ENCODE measurements at places on chromosomes 11 and 22.
A peak's percentile ranks its signal among the peaks of the same experiment; 100 is the strongest.

DNA sequence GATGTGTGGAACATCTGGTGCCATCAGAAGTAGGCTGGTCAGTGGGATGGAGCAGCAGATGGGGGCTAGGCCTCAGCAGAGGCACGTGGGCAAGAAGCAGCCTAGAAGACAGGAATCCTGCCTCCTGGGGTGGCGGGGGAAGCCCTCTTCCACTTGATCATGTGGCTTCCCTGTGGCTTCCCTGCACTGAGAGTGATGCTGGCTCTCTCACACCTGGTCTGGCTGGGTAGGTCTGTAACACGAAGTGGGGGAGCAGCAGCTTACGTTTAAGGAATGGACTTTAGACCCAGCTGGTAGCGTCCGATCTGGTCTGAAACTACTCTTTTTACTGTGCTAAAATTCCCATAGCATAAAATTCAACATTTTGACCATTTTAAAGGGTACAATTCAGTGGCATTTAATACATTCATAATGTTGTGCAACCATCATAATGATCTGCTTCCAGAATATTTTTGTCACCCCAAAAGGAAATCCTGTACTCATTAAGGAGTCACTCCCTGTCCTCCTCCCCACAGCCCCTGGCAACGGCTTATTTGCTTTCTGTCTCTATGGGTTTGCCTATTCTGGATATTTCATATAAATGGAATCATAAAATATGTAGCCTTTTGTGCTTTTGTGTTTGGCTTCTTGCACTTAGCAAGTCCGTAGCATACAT, 21.7 kb downstream of the PTPN5 start:
- DNase-seq = no peak

- DNase-seq = no peak
Measured at GRCh38 chr11:11789735-11790369, 51.9 kb upstream of the USP47 start.

- no peak for DNase-seq
Measured at GRCh38 chr11:35598254-35599125, 19.8 kb upstream of the FJX1 start.

DNA sequence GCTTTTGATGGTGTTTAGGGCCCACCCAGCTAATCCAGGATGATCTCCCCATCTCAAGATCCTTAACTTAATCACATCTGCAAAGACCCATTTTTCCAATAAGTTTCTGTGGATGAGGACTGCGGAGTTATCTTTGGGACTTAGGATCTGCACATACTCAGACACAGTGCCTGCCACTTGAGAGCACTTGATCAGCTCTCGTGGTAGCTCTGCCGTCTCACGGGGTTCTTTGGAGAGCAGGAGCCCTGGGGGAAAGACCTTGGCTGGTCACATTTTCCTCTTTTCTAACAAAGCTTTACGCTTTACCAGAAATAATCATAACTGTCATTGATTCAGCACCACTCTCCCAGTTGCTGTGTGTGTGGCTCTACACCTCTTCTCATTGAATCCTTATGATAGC, 6.1 kb downstream of the HEPHL1 start:
- no peak for DNase-seq

- DNase-seq = no peak
Measured at GRCh38 chr11:60878245-60879101, 11.1 kb downstream of the ZP1 start.

DNA sequence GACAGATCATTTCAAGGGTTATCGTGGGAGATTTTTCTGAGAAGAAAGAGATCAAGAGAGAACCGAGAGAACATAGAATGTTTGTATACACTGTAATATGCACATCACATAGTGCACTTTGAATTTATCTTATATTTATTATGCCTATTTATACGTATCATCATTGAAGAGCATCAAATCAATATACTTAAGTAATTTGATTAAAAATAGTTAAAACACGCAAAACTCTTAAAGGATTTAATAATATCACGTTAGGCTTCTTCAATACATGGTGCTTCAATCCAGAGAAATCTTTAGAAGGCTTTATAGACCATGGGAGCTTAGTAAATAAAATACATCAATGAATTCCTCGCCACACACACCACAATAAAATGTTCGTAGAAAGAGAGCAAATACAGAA, 139.5 kb upstream of the C11orf58 start:
- DNase-seq = no peak

- no peak for DNase-seq
Measured at GRCh38 chr22:17266251-17266971, 47.2 kb upstream of the ADA2 start.

DNA sequence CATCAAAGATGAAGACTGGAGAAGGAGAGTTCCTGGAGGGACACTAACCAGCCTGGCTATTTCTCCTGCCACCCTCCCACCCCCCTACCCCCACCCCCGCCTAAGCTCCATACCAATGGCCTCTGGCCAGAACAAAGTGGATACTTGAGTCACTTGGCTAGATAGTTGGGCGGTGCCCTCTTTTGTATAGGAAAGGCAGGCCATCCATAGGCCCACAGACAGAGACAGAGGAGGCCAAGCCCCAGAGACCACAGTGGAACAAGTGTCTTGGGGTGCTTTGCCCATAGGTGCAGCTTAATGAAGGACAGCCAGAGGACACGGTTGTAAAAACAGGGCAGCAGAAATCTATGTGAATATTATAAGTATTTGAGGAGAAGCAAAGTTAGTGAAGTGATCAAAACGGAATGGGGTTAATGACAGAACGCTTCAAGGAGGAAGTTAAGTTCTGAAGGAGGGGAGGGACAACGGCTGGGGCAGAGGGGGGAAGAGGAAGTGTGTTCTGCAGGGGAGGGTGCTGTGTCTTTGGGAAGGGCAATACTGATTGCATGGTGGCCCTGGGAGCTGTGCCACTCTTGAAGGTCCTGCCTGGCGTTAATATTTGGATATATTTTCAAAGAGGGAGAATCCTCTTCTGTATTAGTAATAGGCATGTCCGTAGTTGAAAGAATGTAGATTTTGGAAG, 32.7 kb downstream of the FLI1 start:
- no peak for DNase-seq

DNA sequence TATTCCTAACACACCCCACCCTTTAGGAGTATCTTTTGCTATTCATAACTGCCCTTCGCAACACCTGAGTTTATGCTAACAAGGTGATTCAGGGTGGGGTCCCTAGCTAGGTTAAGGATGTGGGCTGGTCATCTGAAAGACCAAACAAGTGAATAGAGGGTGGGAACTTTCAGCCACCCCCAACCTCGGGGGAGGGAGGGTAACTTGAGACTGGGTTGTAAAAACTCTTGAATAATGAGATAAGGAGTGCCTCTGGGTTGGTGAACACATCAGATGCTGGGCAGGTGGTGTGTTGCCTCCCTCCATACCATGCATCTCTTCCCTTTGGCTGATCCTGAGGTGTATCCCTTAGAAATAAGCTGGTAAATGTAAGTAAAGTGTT, 111.5 kb downstream of the SWAP70 start:
- no peak for DNase-seq

- DNase-seq = peak; percentile 21
Measured at GRCh38 chr22:40325315-40325714, 21.0 kb upstream of the ADSL start.

DNA sequence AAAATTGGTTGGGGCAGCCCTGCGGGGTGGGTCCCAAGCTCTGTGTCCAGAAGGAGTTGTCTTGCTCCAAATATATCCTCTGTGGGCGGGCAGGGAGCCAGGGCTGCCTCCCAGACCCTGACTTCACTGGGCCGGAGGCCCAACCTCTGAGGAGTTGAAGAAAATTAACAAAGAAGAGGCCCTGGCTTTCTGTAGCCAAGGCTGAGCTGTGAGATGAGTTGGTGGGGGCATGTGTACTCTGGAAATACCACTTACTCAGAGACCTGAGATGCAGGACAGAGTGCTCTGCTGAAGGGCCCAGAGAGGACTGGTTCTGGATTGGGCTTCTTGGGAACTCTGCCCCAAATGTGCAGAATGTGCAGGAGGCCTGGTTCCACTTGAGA, 96.3 kb downstream of the SWAP70 start:
- DNase-seq = no peak

DNA sequence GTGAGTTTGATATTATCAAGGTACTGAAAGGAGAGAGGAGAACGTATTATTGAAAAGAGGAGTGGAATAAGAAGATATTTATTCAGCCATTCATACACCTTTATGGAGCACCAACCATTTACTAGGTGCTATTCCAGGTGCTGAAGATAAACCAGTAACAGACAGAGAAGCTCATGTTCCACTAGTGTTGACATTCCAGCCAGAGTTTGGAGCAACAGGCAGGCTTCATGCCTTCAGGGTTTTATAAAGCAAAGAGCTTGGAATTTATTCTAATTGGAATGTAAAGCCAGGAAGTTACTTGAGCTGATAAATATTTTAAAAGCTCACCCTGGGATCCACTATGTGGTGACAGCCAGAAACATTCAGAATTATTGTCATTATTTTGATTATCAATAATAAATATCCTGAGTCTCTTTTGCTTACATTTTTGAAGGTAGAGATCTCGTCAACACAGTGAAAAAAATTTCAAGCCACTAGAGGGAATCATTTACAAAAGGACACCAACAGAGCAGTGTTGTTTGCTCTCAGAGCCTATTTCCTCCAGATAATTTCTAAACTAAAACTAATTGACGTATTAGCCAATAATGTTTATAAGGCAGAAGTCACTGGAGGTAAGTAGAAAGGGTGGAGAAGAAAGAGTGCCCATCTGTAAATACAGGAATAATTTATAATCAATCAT, 172.0 kb downstream of the KCNA4 start:
- DNase-seq = no peak

DNA sequence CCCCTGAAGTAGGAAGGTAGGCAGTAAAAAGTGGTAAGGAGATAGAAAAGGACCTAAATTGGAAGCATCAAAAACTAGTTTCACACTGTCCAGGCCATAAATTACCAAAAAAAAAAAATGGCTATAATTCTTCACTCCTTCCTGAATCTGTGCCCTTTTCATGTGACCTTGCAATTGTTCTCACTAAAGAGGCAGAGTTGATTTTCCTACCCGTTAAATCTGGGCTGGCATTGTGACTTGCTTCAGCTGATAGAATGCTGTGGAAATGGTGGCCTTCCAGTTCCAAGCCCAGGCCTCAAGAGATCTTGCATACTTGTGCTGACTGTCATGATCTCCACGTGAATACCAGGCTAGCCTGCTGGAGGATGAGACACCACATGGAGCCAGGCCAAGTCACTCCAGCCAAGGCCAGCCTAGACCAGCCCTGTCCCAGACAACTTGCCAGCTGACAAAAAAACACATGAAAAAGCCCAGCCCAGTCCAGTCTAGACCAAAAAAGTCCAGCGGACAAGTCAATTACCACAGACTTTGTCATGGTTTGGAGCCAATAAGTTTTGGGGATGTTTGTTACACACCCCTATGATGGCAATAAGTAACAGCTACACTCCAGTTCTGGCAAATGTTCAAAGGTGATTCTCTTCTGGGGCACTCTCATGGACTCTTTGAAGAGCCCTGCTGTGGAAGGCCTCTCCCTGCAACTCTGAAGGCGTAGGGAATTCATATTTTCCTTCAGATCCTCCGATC, 51.4 kb upstream of the NUP50 start:
- DNase-seq = no peak
